ENCODE measurements at places on chromosomes 12 and 14.

DNA sequence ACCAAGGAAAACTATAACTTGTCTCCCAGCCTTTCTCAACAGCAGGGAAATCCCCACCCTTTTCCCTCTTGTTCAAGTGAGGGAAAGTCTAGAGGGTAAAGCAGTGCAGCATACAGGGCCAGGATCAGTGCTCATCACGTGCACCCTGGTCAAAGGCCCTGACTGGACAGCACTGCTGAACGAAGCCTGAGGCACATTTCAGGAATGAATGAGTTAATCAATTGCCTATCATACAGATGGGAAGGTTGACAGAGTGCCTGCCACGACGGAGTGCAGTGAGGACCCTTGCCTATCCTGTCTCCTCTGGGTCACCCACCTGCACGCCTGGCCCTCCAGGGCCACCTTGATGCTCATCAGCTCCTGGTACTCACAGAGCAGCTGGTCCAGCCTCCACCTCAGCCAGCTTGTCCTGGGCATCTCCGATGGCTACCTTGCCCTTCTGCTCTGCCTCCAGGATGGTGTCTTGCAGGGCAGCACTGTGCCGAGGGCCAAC, 11.7 kb upstream of the KRT73 start:
- no peak for DNase-seq

GRCh38 chr12:94171595-94171930, 23.2 kb downstream of the PLXNC1 start:
- no peak for DNase-seq

GRCh38 chr12:116547955-116548501, 11.2 kb upstream of the MAP1LC3B2 start:
- no peak for DNase-seq

- DNase-seq = no peak
Observed at GRCh38 chr14:28755884-28756268, 10.7 kb upstream of the FOXG1 start.

Measured in LoVo (cell line).